Anterior cingulate cortex (tissue), 58 donors: ENCODE measurements at places on chromosomes 7 and 10.
A peak's percentile ranks its signal among the peaks of the same experiment; 100 is the strongest.

DNA sequence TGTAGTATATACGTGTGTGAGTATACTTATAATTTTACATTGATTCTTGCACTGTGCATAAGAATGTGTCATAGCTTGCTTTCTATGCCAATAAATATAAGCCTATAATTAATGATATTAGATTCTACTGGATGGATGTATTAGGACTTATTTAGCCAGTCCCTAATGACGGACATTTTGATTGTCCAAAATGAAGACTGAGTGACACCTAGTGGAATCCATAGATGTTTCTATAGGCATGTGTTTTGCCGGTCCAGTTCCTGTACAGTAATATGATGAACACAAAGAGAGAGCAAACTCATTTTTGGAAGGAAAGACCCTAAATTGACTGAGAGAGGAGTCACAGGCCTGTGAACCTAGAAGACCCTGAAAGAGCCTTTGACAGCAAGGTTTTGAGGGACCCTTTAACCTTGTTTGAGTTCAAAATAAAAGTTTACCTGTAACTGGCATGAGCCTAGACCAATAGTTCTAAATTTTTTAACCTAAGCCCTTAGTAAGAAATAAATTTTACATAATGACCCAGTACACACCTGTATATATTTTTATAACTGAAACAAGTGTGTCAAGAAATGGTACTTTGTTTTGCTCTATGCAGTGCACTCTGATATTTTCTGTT, 42.4 kb upstream of the AGBL3 start:
- DNase-seq: no peak

- no peak for DNase-seq
Observed at GRCh38 chr10:102139281-102140110, 6.7 kb downstream of the PPRC1 start.

GRCh38 chr10:5711642-5712041, 27.0 kb downstream of the TASOR2 start:
- DNase-seq: no peak

DNA sequence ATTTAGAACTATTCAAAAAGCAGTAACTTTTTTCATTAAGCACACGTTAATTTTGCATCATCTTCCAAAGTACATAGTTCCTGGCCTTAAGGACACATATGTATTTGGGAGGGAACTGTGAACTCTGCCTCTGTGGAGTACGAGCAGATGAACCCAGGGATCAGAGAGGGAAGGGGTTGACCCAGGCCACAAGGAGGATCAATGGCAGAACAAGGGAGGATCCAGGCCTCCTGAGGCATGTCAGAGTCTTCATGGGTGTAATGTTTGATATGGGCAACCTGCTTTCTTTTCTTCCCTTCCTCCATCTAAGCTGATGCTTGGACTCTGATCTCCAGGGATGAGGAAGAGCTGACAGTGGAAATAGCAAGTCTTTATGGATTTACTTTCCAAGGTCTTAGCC, 164.0 kb downstream of the SH2D4B start:
- no peak for DNase-seq

DNA sequence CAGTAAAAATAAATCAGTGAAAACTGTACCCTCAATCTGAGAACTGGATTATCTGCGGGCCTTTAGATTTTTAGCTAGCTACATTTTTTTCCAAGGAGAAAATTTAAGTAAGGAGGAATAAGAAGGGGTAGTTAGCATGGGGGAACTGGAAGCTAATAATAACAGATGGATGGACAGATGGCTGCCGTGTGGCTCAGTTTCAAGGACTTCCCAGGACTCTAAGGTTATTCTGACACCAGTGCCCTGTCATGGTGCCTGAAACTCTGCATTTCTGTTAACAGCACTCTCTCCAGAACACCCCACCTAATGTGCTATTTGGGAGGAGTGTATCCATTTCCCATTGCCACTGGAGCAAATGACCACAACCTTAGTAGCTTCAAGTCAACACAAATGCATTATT, 75.7 kb upstream of the PDE1C start:
- DNase-seq: no peak

- DNase-seq: no peak
Observed at GRCh38 chr7:56078196-56078595, 14.1 kb downstream of the SUMF2 start.

GRCh38 chr7:33743594-33743993, 161.7 kb upstream of the BMPER start:
- no peak for DNase-seq

DNA sequence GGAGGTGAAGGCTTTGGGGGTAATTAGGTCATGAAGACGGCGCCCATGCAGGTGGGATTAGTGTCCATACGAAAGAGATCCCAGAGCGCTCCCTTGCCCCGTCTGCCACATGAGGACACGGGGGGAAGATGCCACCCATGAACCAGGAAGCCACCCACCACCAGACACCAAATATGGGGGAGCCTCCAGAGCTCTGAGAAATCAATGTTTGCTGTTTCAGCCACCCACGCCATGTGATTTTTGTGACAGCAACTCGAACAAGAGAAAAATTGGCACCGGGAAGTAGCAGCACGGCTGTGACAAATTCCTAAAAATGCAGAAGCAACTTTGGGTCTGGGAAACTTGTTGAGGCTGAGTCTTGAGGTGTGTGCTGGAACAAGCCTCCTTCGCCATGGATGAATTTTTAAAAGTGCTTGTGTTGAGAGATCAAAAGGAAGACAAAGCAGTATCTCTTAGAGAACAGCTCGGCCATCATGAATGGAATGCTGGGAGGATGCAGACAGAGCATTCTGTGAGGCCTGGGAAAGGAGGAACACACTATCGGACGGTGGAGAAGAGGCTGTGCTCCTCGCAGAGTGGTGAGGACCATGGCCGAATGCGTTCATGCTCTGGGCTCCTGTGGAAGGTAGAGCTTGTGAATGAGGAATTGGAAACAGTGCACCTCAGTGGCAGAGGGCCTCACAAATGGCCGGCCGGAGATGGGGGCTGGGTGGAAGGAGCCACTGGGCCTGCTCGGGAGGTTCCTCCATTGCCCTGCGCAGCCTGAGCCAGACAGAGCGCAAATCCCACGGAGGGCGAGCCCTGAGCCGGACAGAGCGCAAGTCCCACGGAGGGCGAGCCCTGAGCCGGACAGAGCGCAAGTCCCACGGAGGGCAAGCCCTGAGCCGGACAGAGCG, 277.5 kb downstream of the PTPRN2 start:
- DNase-seq: no peak

DNA sequence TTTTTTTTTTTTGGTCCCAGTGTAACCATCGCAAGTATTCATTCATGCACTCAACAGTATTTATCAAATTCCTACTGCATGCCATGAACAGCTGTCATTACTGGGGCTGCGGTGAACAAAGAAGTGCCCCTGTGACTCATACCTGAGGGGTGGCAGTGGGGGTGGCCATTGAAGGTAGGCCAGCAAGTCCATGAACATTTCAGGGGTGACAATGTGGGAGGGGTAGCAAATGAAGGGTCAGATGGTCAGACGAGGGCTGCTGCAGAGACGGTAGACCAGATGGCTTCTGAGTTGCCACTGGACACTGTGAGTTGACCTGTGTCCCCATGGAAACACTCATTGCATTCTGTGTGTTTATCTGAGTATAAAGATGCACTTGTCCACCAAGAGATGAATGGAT, 92.5 kb upstream of the PITRM1 start:
- no peak for DNase-seq

DNA sequence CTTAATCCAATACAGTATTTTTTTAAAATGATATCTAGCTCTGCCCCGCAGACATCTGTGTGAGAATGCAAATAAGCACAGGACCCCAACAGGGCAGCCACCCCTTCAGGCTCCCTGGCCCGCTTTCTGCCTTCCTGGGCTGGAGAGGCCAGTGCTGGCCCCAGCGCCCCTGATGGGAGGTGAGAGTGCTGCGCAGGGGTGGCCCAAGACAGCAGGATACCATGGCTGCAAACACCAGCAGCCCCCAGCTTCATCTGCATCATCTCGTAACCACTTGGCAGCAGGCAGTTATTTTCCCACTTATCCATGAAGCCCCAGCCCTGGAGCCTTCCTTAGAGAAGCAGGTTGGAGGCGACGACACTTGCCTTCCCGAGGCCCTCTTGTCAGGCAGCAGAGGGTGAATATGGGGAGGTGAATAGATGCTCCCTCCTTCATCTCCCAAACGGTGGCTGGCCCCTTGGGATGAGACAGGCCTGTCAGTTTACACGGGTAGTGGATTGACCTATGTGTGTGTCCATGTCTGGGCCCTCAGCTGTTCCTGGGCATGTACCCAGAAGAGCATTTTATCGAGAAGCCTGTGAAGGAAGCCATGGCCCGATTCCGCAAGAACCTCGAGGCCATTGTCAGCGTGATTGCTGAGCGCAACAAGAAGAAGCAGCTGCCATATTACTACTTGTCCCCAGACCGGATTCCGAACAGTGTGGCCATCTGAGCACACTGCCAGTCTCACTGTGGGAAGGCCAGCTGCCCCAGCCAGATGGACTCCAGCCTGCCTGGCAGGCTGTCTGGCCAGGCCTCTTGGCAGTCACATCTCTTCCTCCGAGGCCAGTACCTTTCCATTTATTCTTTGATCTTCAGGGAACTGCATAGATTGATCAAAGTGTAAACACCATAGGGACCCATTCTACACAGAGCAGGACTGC, 71.2 kb downstream of the ALOX5 start:
- DNase-seq: peak; percentile 51

DNA sequence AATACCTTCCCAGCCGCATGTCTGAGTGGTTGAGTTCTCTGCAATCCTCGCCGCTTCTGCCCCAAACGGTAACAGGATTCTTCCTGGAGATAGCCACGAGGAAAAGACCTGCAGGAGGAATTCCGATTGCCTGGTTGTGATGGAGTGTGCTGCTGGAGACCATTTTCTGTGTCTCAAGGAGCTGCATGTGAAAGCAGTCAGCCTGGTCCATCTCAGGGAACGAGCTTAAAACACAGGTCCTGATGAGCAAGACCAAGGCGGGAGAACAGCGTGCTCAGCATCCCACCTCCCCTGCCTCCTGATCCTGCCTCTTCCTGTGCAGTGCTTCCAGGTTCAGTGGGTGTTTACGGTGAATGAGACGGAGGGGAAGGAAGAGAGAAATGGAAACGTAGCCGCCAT, 26.5 kb downstream of the VIPR2 start:
- no peak for DNase-seq

- DNase-seq: no peak
Observed at GRCh38 chr7:7764520-7765396, 46.4 kb upstream of the RPA3 start.

GRCh38 chr10:125782616-125783015, 7.0 kb upstream of the MMP21 start:
- no peak for DNase-seq

GRCh38 chr7:23055582-23056178, 41.8 kb upstream of the HYCC1 start:
- DNase-seq: no peak

DNA sequence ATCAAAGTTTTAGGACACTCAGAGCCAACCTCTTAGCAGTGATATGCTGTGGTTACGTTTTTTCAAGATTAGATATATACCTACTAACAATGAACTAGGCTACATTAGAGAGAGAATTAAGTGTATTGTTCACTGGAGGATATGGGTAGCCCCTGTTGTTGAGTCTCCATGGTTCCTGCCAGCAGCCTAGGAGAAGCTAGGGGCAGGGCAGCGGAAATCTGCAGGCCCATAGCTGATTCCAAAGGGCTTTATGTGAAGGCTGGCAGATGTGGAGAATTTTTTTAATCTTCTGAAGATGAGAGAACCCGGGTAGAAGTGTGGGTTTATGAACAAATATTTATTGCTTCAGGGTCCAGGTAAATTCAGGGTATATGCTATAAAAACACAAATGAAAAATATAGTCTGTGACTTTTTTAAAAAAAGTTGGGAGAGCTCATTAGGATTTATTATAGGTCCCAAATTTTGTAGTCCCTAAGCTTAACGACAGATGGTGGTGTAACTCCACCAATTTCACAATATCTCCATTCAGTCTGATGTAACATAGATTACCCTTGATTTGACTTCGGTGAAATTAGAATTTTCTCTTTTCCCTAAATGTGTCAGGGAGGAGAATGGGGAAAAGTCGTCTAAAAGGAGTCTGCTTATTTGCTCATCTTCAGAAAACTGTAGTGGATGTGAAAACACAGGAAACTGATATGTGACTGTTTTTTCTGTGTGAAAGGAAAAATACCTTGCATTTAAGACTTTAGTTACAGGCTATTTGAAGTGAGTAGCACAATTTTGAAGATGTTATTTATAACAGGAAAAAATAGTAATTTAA, 163.0 kb upstream of the PPP1R3A start:
- no peak for DNase-seq

- no peak for DNase-seq
Observed at GRCh38 chr10:131129544-131129943, 182.0 kb downstream of the TCERG1L start.

DNA sequence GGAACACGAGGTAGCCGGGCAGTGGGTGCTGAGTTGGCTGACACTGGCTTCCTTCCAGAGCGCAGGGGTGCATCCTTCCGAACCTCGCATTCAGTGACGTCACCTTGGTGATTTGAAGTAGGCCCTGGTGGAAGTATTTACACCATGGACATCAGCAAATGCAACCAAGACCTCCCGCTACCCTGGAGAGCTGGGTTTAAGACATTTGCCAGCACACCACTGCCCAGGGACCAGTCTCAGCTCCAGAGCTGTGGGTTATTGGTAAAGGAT, 106.4 kb upstream of the GPR26 start:
- DNase-seq: no peak
